ENCODE measurements at places on chromosomes 1 and 21.

- DNase-seq = no peak
Measured at GRCh38 chr21:38809198-38809878, 3.6 kb downstream of the ETS2 start.

DNA sequence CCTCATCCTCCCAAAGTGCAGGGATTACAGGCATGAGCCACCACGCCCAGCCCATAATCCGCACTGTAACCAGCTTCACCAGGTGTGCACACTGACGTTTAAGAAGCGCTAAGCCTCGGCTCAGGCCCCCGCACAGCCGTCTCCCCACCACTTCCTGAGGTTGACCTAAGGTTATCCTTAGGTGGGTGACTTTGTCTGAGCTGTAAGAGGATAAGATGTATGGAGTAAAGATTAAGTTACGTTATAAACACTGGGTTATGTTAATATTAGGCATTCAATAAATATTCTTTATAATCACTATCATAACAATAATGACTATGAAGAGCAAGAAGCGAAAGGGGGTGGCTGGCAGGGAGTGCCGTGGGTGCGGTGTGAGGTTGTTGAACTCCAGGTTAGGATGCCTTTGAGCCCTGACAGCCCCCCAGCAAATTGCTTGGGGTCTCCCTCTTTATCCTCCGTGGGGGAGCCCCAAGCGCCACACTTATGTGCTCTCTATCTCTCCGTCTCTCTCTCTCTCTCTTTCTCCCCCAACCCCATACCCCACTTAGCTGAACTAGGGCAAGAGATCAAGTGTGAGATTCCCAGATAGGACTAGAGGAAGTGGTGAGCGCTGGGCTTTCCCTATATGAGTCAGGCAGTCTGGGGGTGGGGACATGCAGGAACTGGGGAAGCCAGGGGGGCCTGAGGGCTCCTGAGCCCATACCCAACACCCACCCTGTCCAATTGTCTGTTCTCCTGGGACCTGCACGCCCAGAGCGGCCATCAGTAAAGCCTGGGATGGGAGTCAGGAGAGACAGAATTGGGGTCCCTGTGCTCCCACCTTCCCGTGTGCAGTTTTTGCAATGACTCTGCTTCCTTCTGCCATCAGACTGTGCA, 7.6 kb downstream of the EFHD2 start:
- DNase-seq = peak; percentile 96

- DNase-seq = no peak
Measured at GRCh38 chr1:56533197-56533596, 46.2 kb downstream of the PLPP3 start.

- no peak for DNase-seq
Measured at GRCh38 chr1:178151831-178152230, 57.9 kb downstream of the RASAL2 start.

DNA sequence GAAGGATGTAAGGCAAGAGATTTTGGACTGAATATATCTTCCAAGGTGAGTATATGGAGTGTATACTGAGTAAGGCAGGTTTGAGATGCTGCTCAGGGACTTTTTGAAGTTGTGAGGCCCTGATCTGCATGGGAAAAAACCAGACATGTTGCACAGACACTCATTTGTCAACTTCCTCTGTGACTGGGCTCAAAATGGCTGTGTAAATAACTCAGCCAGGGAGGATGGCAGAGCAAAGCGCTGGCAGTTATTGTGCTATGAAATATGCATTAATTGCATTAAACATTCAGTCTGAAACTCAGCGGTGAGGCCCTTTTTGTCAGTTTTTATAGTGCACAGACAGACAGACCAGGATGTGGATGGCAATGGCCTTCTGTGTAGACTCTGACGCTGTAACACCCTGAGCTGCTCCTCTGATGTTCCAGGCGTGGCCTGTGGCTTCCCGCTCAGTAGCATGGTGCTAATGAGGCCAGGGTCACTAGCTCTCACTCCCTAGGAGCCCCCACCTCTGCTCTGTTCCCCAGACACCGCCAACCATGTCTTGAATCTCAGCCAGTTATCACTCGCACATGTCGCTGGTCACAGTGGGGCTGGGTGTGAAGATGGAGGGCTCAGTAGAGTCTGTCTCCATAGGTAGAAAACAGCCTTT, 307.0 kb upstream of the PROX1 start:
- no peak for DNase-seq

DNA sequence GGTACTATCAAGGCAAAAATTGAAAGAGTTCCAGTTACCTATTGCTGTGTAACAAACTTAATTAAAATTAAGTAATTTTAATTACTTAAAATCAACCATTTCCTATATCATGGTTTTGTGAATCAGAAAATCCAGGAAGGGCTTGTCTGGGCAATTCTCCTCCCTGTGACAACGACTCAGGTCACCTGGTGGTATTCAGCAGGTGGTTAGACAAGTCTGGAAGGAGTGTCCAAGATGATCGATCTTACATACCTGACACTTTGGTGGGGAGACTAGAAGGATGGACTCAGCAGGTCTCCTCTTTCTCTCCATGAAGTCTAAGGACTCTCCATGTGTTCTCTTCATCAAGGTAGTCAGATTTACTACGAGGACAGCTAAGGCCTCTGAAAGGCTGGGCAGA, 22.9 kb downstream of the SERPINC1 start:
- no peak for DNase-seq

GRCh38 chr1:84379917-84380180, 18.4 kb upstream of the DNASE2B start:
- no peak for DNase-seq

DNA sequence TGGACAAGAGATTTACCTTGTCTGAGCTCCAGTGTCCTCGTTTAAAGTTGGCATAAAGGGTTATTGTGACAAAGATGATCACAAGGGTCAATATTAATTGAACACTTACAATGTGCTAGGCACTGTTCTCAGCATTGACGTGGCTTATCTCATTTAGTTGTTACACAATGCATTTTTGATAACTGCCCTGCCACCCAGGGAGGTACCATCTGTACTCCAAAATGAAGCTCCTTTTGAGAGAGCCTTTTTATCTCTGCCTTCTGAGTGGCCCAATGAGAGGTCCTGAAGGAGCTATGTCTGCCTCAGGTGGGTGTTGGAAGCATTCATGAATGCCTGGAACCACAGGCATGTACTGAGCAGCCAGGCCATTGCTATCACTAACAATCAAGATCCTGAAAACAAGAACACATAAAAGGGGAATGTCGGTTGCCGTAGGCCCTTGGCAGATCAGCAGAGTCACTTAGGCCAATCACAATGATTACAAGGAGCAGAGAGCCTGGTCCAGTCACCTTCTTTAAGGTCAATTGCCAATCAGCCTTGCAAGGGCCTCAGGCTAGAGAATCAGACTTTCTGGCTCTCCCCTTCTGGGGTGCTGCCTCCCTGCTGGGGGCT, 78.5 kb downstream of the NMNAT2 start:
- DNase-seq = no peak

DNA sequence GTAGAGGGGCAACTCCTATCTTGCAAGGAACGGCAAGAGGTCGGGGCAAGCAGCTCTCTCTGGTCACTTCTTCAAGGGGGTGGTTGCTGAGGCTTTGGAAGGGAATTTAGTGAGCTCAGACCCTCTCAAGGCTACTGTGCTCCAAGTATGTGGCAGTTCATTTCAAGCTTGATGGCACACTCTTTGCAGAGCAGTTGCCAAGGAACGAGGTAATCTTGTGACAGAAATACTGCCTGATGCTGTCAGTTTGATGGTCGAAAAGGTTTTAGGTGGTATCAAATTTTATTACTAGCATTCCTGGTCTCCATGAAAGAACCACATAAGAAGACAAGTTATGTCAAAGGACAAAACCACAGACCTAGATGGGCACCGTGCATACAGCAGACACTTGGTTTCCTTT, 13.1 kb downstream of the CFAP298 start:
- no peak for DNase-seq

DNA sequence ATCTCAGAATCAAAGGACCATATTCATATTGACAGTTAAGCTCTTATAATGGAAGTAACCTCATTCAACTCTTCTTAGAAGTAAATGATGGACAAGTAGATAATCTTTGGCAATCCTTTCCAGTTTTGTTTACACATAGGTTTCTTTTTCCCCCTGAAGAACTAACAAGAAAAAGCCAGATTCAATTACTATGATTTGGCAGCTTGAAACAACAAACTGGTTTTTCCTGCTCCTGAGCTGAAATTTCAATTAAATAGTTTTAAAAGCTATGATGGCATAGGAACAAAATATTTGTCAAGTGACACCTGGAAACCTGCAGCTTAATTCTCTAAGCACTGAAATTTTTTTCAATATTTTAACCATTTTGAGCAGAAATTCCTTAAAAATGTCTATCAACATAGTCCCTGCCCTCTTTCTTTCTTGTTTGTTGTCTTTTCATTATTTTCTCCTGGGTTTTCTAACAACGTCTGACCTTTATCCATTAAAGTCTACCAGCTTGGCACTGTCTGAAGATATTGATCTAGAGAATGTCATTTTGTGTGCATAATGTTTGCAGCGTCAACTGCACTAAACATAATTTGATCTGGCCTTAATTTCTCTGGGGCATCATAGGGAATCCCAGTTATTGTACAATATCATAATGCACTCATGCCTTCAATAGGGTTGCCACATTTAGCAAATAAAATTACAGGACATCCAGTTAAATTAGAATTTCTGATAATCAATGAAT, 4.0 kb upstream of the SLC35A3 start:
- no peak for DNase-seq

- DNase-seq = no peak
Measured at GRCh38 chr1:184838504-184838951, 83.9 kb upstream of the EDEM3 start.

- no peak for DNase-seq
Measured at GRCh38 chr1:150905301-150905700, 18.4 kb downstream of the CTXND2 start.

GRCh38 chr1:231776010-231776756, 149.6 kb downstream of the DISC1 start:
- no peak for DNase-seq

GRCh38 chr1:38444311-38444710, 397.7 kb upstream of the POU3F1 start:
- DNase-seq = no peak

- no peak for DNase-seq
Measured at GRCh38 chr1:24336075-24336474, 16.9 kb downstream of the GRHL3 start.

DNA sequence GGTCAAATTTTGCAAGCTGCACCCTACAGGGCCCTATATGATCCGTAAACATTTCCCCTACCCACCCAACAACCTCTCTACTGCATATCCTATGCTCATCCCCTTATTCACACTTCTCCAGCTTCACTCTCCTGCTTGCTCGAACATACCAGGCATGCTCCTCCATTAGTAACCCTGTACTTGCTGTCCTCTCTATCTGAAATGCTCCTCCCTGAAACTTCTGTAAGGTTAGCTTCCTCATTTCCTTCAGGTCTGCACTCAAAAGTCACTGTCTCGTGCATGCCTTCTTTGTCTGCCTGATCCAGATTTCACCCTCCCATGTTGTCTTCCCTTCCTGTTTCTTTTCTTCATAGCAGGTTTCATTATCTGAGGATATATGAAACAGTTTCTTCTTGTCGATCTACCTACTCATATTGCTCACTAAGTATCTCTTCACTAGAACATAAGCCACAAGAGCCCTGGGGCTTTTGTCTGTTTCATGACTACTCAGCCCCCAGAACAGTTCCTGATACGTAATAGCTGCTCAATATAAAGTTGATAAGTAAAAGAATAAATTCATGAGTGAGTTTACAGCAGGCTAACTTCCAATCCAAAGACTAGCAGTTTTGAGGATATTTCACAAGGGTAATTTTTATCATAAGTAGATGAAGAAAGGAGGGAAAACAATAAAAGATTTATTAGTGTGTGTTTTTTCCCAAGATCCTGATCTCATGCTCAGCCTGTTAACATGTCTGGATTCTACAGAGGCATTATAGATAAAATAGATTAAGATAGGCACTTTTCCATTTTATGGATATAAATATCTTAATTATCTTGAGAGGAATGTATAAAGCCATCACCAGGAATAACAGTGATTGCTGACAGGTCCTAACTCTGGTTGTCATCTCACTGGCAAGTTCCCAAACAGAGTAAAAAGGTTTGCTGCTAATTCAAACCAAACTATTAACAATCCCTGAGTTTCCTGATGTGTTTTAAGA, 392.5 kb upstream of the ESRRG start:
- no peak for DNase-seq

- peak; percentile 26 for DNase-seq
Measured at GRCh38 chr1:80217377-80217986, 1211.0 kb upstream of the ADGRL4 start.

DNA sequence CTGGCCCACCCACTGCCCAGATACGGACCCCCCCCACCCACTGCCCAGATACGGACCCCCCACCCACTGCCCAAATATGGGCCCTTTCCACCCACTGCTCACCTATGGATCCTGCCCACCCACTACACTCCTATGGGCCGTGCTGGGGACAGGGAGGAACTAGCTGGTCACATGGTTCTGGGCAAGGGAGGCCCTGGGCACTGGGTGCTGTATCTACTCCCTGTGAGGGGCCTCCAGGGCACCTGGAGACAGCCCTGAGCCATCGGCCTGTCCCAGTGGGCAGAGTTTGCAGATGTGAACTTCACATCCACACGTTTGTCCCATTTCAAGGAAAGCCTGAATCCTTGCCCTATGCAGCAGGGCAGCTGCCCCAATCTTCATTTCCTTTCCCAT, 71.4 kb upstream of the COL6A1 start:
- no peak for DNase-seq

DNA sequence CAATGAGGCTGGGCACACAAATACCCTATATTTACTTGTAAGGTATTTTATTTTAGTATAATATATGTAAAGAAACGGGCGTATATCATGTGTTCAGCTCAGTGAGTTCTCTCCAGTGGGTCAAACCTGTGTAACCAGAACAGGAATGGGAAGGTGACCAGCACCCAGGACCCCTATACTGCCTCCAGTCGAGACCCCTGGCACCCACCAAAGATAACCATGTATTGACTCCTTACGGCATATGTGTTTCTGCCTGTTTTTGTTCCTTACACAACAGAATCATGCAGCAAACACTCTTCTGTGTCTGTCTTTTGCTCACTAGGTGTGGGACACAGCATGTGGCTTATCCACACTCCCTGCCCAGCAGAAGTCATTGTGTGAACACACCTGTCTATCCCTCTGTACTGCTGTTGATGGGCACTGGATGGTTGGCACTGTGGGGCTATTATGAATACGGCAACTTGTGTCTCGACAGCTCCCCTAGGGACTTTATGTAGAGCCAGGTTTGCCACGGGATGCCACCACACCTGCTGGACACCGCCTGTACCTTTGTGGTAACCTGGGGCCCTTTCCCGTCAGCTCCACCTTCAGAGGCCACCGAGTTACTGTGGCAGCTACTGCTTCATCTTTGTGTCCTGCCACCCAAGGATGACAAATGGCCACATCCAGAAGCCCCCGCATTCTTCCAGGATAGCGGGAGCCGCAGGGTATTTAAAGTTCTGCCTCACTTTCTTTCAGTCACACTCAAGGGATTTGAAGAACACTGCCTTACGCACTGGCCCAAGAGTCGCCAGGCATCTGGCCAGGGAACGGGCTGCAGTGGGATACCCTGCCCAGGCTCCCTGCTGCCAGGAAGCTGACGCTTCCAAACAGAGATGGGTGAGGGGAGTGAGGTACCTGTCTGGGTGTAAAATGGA, 23.5 kb upstream of the C2CD2 start:
- DNase-seq = no peak

DNA sequence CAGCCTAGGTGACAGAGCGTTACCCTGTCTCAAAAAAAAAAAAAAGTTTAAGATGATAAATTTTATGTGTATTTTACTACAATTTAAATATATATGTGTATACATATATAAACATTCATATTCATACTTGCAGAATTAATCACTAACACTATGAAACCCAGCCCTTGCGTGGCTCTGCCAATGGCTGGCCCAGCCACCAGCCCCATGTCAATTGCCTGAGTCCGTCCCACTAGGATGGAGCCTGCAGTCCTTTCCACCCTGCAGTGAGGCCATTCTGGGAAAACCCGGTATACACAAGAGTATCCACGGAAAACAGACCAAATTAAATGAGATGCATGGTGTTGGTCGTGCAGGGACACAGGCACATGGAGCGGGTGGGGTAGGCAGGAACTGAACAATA, 49.7 kb downstream of the TCP10L start:
- DNase-seq = no peak

Measured in WERI-Rb-1 (cell line).